ENCODE measurements at places on chromosomes 5 and 9. TPM values are rescaled to one million over a fixed set of nuclear protein-coding genes. Genes with fewer than 3 reads are reported as not detected.
A peak's percentile ranks its signal among the peaks of the same experiment; 100 is the strongest.

The ENTPD2 gene
- 0.15 TPM for total RNA-seq

The INSL6 gene
- not detected for total RNA-seq

GRCh38 chr9:19247420-19247819, 16.9 kb downstream of the DENND4C start:
- DNase-seq = no peak

The RNF145 gene
- total RNA-seq = 127 TPM

DNA sequence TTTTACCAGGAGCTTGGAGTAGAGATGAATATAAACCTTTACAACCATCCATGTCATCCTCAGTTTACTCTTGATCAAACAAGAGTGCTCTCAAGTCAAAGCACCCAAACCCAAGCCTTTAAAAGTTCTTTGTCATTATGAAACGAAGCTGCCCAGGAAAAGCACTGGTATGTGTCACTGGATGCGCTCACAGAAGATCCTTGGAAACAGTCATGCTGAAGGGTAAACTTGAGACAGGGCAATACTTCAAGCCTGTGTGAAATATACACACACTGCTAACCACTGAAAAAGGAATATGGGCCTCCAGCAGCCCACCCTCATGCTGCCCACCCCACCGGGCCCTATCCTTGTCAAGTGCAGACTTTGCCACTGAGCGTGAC, 84.5 kb downstream of the PRRT1B start:
- no peak for DNase-seq

GRCh38 chr9:133948131-133948530, 44.0 kb downstream of the VAV2 start:
- no peak for DNase-seq

GRCh38 chr5:176762489-176762888, 47.9 kb upstream of the UNC5A start:
- DNase-seq = no peak

The C9orf152 gene
- not detected for total RNA-seq

DNA sequence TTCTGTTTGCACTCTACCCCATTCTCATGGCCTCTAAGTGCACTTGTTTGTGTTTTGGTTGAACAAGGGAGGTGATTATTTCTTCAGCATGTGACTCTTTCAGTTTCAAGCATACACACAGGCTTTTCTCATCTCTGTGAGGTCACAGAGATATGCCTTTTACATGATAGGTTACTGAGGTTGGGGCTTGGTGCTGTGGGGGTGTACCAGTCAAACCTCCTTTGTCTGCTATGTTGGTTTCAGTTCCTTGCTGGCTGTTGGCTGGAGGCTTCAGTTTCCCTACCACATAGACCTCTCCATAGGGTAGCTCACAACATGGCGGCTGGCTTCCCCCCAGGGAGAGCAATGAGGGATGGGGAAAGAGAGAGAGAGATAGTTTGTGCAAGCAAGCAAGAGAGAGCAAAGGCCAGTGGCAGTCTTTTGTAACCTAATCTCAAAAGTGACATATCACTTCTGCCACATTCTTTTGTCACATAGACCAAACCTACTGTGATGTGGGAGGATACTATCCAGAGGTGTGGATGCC, 96.7 kb upstream of the SEMA6A start:
- DNase-seq = no peak

DNA sequence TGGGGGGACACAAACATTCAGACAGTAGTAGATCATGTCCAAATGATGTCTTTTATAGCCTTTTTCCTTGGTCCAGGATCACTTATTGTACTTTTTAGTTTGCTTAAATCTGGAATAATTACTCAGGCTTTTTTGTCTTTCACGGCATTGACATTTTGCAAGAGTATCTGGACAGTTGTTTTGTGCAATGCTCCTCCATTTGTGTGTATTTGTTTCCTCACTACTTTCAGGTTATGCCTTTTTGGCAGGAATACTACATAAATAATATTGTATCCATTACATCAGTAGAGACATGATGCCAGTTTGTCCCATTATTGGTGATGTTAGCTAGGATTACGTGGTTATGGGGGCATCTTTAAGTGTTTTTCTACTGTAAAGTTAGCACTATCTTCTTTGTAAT, 238.3 kb downstream of the MAN2A1 start:
- DNase-seq = no peak

The SPATA31E1 gene
- total RNA-seq = not detected

DNA sequence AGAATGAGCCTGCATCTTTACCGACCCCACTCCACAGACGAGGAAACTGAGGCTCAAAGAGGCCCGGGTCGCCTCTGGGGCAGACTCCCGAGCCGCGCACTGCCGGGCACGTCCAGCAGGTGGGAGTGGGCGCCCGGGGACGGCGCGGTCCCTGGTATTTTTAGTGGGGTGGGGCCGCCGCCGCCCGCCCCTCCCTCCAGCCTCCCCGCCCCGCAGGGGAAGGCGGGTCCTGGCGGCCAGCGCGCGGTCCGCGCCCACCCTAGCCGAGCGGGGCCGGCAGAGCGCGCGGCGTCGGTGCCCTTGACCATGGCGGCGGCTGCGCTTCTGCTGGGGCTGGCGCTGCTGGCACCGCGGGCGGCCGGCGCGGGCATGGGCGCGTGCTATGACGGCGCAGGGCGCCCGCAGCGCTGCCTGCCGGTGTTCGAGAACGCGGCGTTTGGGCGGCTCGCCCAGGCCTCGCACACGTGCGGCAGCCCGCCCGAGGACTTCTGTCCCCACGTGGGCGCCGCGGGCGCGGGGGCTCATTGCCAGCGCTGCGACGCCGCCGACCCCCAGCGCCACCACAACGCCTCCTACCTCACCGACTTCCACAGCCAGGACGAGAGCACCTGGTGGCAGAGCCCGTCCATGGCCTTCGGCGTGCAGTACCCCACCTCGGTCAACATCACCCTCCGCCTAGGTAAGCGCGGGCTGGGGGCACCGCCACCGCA, at the start of gene LAMC3:
TSS of gene LAMC3 (plus strand) at position 266 of the 710 bp plus-strand sequence. CDS start at position 307, 41 bp downstream.
- DNase-seq = no peak

DNA sequence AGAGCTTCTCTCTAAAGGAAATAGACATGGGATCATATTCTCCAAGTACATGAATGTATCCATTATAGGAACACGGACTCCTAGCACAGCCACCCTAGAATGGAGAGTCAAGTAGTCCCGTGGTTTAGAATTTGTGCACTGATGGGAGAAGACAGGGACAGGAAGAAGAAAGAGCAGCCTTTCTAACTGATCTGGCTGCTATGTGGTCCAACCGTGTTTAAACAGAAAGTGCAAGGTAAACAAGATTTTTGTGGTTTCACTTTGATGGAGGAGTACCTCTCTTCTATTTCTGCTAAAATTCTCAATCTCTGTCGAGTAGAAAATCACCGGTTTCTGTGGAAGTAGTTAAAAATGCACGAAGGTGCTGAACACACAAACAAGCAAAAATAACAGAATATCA, 171.3 kb downstream of the ST8SIA4 start:
- peak; percentile 27 for DNase-seq

- no peak for DNase-seq
Observed at GRCh38 chr9:130692321-130692720, 1.3 kb upstream of the EXOSC2 start.

- DNase-seq = no peak
Observed at GRCh38 chr5:76546497-76547102, 76.6 kb downstream of the F2RL2 start.

The TOPORS gene
- total RNA-seq = 12.2 TPM

GRCh38 chr5:94577466-94578245, 40.7 kb downstream of the KIAA0825 start:
- no peak for DNase-seq

The FOXD4L6 gene
- total RNA-seq = not detected

GRCh38 chr5:139461698-139462097, 845 bp downstream of the ECSCR start:
- DNase-seq = no peak

The SVEP1 gene
- total RNA-seq = not detected

Data from activated CD4-positive, alpha-beta memory T cell treated with anti-CD3 and anti-CD28 coated beads, Interleukin-2, amount 10 ng/mL, durations not matched to agents 7 days and 5 days (primary cell).